Heart right ventricle (tissue), 16 donors: ENCODE measurements at places on chromosomes 11 and 22. TPM values are rescaled to one million over a fixed set of nuclear protein-coding genes. Genes with fewer than 3 reads are reported as not detected.

- DNase-seq = no peak
- H3K4me1 ChIP-seq = peaks cover 16% of the 10 kb centered on the region
- no peak overlapping the region for H3K27ac ChIP-seq
- H3K27me3 ChIP-seq = no peaks in the 10 kb centered on the region
- H3K36me3 ChIP-seq = peaks cover 31% of the 10 kb centered on the region
Measured at GRCh38 chr11:68430384-68430783, 30.2 kb upstream of the PPP6R3 start.

GRCh38 chr11:124113890-124114289 is 1.4 kb upstream of the VWA5A start:
- no peak overlapping the region for H3K27ac ChIP-seq
- no peaks in the 10 kb centered on the region for H3K27me3 ChIP-seq
- no peak overlapping the region for H3K4me3 ChIP-seq
- peaks cover 20% of the 10 kb centered on the region for H3K4me1 ChIP-seq

GRCh38 chr22:27993201-27993635 is 74.2 kb upstream of the PITPNB start:
- no peak for DNase-seq
- no peak overlapping the region for H3K27ac ChIP-seq
- peaks cover 92% of the 10 kb centered on the region for H3K36me3 ChIP-seq
- peaks cover 15% of the 10 kb centered on the region for H3K4me1 ChIP-seq
- H3K4me3 ChIP-seq = no peak overlapping the region

- no peak overlapping the region for H3K4me3 ChIP-seq
- H3K27ac ChIP-seq = no peak overlapping the region
- H3K4me1 ChIP-seq = peaks cover 28% of the 10 kb centered on the region
Measured at GRCh38 chr11:11416502-11416901, 63.5 kb upstream of the CSNK2A3 start.

DNA sequence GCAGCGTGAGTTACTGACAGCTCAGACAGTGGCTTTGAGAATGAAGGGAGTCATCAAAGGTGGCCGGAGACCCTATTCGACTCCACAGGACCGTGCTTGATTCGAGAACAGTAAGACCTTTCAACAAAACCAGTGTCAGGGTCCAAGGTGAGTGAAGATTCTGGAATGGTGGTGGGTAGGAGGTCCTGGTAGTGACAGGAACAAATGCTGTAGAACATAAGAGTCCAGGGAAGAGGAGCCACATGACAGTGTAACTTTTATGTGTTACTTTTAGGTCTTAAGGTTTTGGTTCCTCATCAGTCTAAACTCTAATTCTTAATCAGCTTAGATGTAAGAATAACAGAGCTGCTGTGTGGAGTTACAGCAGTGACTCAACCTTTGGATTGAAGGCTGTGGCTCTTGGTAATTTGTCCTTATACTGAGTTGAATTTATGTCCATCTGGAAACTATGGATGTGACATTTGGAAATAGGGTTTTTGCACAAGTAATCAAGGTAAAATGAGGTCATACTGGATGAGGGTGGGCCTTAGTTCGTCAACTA is 1.8 kb downstream of the TBC1D22A start:
- H3K4me3 ChIP-seq = no peak overlapping the region
- H3K36me3 ChIP-seq = peaks cover 4% of the 10 kb centered on the region
- peak overlapping the region; percentile 85 for H3K27ac ChIP-seq
- peaks cover 57% of the 10 kb centered on the region for H3K4me1 ChIP-seq

- no peaks in the 10 kb centered on the region for H3K27me3 ChIP-seq
- no peak for DNase-seq
- no peaks in the 10 kb centered on the region for H3K4me1 ChIP-seq
- H3K36me3 ChIP-seq = no peaks in the 10 kb centered on the region
- no peak overlapping the region for H3K27ac ChIP-seq
Measured at GRCh38 chr11:107157146-107157808, 139.0 kb upstream of the GUCY1A2 start.

GRCh38 chr11:28243581-28243980 is 135.4 kb downstream of the METTL15 start:
- no peaks in the 10 kb centered on the region for H3K36me3 ChIP-seq
- no peak overlapping the region for H3K27ac ChIP-seq
- peaks cover 20% of the 10 kb centered on the region for H3K4me1 ChIP-seq
- H3K4me3 ChIP-seq = no peak overlapping the region

GRCh38 chr11:128632141-128632791 is 44.9 kb upstream of the ETS1 start:
- no peaks in the 10 kb centered on the region for H3K27me3 ChIP-seq
- H3K36me3 ChIP-seq = no peaks in the 10 kb centered on the region
- H3K4me1 ChIP-seq = peaks cover 24% of the 10 kb centered on the region
- no peak overlapping the region for H3K4me3 ChIP-seq

DNA sequence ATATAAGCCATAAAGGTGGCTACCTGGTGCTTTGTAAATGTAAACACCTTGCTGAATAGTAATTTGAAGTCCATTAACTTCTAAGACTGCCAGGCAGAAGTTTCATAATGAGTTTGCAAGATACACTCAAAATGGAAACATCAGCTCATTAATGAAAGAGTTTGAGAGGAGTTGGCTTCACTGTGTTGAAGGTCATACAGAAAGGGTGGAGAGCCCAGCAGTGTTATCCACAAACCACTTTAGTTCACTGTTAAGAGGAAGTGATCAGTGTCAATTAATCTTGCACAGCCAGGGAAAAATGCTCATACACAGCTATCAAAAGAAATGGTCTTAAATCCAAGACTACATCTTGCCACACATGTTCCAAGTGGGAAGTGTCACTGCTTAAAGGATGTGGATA is 689.4 kb downstream of the JRKL start:
- H3K27me3 ChIP-seq = no peaks in the 10 kb centered on the region
- no peak for DNase-seq
- no peak overlapping the region for H3K4me3 ChIP-seq
- no peak overlapping the region for H3K27ac ChIP-seq
- no peaks in the 10 kb centered on the region for H3K4me1 ChIP-seq

DNA sequence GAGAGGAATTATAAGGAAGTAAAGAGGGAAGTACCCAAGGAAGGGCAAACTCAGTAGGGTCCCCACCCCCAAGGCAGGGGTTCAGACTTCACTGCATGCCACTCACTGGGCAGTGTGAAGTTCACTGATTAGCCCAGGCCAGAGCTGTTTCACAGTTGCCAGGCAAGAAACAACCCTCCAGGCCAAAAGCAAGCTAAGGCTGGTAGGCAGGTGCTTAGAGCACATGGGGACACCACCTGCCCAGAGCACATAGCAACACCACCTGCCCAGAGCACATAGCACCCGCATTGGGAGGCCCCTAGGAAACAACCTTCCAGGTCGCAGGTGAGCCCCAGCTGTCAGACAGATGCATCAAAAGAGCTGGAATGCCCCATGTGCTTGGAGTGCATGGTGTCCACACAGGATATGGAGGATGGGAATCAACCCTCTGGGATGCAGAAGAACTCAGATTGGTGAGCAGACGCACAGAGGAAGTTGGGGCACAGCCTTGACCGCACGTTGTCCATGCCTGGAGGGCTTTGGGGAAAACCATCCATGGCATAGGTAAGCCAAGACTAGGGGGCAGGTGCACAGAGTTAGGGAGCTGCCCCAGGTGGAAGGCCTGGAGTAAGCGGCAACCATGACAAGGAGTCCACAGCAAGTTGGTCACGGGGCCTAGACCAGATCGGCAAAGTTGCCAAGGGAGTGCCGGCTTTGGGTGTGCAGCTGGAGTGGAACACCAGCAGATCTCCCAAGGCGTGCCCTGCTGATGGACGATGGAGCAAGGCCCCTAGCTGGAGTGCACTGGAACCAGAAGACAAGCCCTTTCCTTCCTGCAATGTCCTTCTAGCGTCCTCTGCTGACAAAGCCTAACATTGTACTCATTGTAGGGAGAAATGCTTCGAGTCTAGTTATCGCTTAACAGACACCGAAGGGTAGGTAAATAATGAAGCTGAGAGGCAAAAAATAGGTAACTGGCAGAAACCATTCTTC is 7.8 kb upstream of the TMEM216 start:
- no peaks in the 10 kb centered on the region for H3K27me3 ChIP-seq
- H3K4me3 ChIP-seq = no peak overlapping the region
- peaks cover 7% of the 10 kb centered on the region for H3K4me1 ChIP-seq
- DNase-seq = no peak

- H3K27ac ChIP-seq = no peak overlapping the region
- H3K4me3 ChIP-seq = no peak overlapping the region
- H3K27me3 ChIP-seq = no peaks in the 10 kb centered on the region
Measured at GRCh38 chr11:114273890-114274635, 22.1 kb upstream of the NNMT start.

DNA sequence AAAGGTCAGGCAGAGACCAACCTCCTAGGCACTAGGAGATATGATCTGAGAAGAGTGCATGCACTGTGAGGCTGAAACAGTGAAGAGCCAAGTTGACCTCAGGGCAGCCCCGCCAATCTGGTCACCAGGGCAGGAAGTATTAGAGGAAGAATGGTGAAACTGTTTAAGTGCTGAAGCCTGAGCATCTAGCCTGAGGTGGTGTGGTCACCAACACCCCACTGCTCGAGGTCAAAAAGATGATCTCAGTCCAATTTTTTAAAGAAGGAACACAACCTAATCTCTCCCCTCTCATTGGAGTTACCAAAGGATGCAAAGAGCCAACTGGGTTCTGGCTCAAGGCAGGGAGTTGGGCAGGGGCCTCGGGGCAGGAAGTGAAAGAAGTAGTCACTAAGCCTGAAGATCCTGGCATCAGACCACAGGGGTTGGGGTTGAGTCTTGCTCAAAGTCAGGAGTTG is 4.0 kb downstream of the APBB1 start:
- H3K4me3 ChIP-seq = no peak overlapping the region
- H3K27ac ChIP-seq = no peak overlapping the region
- peaks cover 12% of the 10 kb centered on the region for H3K36me3 ChIP-seq
- DNase-seq = no peak
- no peaks in the 10 kb centered on the region for H3K27me3 ChIP-seq

DNA sequence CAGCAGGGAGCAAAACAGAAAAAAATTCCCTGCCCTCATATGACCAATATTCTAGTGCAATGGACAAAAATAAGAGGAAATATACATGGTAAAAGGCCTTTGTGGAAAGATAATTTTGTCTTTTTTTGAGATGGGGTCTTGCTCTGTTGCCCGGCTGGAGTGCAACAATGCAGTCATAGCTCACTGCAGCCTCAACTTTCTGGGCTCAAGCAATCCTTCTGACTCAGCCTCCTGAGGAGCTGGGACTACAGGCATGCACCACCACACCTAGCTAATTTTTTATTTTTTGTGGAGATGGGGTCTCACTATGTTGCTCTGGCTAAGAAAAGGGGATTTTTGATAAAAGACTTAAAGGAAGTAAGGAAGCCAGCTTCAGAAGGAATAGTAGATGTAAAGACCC is 25.7 kb upstream of the DDX10 start:
- H3K4me1 ChIP-seq = no peaks in the 10 kb centered on the region
- H3K36me3 ChIP-seq = no peaks in the 10 kb centered on the region
- H3K4me3 ChIP-seq = no peak overlapping the region
- no peaks in the 10 kb centered on the region for H3K27me3 ChIP-seq

DNA sequence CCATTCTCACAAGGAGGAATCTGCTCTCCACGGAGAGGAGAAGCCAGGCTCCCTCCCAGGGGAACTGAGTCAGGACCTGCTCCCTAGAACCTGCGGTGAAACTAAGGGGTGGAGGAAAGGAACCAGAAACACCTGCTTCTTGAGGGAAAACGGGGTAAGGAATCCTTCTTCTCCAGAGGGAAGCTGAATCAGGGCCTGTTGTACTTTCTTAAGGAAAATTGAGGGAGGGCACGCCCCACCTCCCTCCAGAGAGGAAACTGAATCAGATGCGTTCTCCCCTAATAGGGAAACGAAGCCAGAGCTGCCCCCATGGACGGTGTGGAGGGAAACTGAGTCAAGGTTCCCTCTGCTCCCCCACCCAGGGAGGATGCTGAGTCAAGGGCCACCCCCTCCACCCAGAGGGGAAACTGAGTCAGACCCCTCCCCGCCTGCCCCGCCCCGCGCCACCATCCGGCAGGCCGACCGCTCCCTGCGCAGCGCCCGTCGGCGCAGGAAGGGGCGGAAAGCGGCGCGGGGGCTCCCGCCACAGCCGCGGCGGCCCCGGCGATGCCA is 393 bp downstream of the RELA start:
- DNase-seq = no peak
- no peaks in the 10 kb centered on the region for H3K27me3 ChIP-seq

GRCh38 chr11:123570939-123571580 is 83.4 kb downstream of the SCN3B start:
- no peak overlapping the region for H3K4me3 ChIP-seq
- H3K4me1 ChIP-seq = peaks cover 12% of the 10 kb centered on the region
- H3K27ac ChIP-seq = no peak overlapping the region
- H3K27me3 ChIP-seq = no peaks in the 10 kb centered on the region

DNA sequence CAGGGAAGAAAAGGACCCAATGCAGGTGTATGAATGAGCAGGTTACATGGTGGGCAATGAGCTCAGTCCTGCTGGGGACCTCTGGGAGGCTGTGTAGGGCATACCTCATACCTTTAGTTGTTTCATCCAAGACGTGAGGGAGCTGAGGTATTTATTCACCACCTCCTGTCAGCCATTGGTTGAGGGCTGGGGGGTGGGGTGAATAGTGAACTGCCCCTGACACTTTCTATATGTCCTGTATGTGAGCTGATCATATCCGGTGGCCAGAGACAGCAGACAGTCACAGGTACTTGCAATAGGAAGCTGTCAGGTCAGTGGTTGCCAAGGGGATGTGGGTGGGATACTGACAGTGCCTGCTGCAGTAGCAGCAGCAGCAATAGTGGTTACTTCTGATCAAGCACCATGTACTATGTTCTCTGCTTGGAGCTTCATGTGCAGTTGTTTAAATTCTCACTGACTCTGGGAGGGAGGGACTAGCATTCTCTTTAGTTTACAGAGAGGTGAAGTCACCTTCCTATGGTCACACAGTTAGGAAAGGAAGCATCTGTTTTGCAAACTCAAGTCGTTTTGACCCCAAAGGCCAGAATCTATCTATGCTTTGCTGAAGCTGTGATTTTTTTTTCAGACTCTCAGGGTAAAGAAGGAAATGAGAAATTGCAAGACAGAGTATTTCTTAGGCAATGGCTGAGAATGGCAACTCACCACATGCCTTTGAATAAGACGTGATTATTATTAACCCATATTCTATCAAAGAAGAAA is 54.0 kb downstream of the MIAT start:
- no peak overlapping the region for H3K27ac ChIP-seq
- H3K4me1 ChIP-seq = no peaks in the 10 kb centered on the region
- H3K36me3 ChIP-seq = peaks cover 14% of the 10 kb centered on the region
- DNase-seq = no peak

- DNase-seq = peak; percentile 57
- H3K27ac ChIP-seq = no peak overlapping the region
- no peak overlapping the region for H3K4me3 ChIP-seq
- no peaks in the 10 kb centered on the region for H3K27me3 ChIP-seq
- no peaks in the 10 kb centered on the region for H3K36me3 ChIP-seq
Measured at GRCh38 chr11:44246726-44247125, 63.2 kb downstream of the ALX4 start.

DNA sequence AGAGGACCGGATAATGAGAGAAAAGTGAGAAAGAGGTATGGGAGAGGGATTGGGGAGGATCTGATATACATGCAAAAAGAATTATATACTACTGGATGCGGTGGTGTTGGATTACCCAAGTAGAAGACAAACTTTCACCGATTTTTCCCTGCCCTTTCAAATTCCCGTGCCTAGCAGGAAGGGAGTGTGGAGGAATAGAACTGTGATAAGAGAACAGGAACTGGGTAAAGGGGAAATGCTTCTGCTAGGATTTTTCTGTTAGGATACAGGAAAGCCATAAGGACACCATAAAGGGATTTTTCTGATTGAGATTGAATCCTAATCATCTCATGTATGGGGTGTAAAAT is 480 bp upstream of the MTMR2 start:
- H3K36me3 ChIP-seq = no peaks in the 10 kb centered on the region
- H3K27ac ChIP-seq = peak overlapping the region; percentile 94
- H3K4me3 ChIP-seq = peak overlapping the region; percentile 85
- no peak for DNase-seq

Gene INS
- total RNA-seq = not detected

Gene GNAZ
- 3.5 TPM for total RNA-seq
